ENCODE measurements at places on chromosomes 3 and 15.

DNA sequence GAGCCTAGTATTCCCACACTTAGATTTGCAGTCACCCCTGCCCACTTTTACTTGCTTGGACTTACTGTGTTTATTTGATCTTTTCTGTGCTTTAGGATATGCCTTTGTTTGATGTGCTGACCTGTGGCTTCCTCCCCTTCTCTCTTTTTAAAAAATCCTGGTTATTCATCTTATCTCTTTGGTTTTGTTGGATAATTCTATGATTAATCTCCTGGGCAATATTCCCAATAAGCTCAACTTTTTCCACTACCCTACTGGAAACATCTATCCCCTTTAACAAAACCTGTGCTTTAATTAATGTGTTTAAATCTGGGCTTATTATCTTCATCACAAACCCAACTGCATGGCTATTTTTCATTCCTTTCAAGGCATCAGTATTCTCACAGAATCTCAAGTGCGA lies 476.0 kb upstream of the TGFBR2 start:
- no peak for DNase-seq

DNA sequence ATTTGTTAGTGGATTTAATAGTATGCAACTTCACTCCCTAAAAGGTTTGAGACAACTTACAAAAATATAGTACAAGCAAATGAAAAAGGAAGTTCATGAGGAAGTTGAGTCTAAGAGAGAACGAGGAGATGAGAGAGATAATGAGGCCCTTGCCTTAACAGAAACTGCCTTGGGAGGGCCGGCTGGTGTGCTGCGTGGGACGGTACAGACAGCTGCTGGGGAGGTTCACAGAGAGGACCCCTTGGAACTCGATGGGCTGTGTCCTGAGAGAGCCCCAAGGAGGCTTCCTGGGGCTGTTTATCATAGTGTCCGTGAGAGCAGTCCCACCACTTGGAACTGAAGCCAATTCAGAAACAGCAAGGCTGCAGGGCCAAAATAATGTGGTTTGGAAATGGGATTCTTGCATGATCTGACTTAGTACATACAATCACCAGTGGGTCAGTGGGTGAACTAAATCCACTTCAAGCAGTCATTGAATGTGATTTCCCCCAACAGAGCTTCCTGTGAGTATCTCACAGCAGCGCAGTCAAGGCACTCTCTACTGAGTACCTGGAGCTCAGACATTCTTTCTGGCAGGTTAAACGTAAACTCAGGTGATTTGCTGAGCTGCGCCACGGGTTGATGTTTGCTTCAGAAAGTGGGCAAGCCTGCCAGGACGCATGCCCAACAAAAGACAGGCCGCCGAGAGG lies 90.8 kb downstream of the CRTC3 start:
- no peak for DNase-seq

DNA sequence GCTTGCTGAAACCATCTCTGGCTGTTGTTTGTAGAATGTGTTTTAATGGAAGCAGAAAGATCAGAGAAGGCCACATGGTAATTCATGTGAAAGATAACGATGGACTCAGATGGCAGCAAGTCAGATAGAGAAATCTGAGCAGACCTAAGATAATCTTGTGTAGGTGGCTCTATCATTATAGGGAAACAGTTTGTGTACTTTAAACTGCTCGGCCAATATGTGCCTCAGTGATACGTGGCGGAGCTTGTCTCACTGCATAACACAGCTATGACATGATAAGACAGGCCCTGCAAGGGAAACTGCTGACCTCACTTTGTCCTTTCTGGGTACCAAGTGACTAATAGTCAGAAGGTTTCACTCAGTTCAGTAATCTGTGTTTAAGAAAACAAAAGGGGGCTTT lies 51.0 kb downstream of the MME start:
- DNase-seq, result no peak

DNA sequence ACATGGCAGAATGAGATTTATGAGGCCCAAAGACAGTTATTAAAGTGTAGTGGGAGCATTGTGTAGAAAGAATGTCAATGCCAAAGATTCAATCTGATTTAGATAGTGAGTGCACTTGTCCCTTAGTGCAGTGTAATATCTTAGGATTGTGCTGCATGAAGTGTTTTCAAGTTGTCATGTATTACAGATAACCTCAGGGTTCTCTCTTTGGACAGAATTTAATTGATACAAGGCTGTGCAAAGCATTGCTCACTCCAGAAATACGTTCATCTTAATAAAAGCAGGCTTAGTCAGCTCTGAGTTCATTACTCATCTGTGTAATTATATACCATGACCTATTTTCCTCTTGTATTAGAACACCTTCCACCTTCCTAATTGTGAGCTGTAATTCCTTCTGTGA lies 16.0 kb upstream of the GPR171 start:
- no peak for DNase-seq

DNA sequence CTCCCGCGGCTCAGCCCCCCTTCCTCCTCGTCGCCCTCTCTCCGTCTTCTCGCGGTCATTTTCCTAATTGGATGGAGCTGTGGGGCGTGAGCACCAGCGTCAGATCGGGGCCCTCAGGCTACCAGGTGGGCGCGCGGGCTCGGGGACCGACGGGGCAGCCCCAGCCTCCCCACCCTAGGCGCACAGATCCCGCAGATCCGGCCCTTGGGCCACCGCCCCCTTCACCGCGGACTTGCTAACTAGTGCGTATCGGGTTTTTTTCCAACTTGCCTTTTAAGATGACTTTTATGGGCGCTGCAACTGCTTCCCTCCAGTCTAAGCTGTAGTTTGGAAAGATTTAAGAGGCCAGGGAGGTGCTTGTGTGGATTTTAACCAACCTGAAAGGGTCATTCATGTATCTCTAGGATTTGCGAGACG lies 1.3 kb downstream of the ZNF710 start:
- no peak for DNase-seq

GRCh38 chr3:23161308-23161707 lies 41.8 kb upstream of the UBE2E2 start:
- no peak for DNase-seq

DNA sequence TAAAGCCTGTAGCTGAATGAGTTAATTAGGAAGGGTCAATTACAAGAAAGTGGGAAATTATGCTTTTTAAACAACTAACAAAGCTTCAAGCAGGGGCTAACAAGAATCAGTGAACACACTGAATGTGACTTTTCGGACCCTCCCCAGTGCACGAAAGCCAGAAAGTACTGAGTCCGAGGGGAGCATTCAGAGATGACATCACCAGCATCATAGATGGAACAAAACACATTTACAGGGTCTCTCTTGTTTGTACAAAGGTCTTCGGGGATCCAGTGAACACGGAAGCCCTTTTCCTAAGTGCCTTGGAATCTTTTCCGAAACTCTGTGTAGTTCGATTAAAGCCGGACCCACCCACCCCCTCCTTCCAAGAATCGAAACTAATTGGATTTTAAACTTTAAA lies 829 bp downstream of the DCP1A start:
- DNase-seq, result no peak

DNA sequence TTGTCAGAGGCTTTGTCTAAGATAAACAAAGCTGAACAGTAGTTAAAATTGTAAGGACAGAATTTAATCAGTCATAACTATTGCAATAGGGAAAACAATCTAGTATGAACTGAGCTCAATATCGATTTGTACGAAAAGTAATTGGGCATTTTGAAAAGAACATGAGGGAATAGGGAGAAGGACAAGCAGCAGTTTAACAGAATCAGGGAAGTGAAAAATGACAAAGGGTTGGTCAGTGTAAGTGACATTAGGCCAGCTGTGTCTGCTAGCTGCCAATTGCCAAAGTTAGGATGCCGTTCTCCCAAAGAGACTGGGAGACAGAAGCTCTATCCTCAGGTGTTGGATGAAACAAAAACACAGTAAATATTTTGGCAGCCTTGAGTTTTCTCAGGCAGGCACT lies 3.3 kb upstream of the DNAJA4 start:
- DNase-seq, result no peak

DNA sequence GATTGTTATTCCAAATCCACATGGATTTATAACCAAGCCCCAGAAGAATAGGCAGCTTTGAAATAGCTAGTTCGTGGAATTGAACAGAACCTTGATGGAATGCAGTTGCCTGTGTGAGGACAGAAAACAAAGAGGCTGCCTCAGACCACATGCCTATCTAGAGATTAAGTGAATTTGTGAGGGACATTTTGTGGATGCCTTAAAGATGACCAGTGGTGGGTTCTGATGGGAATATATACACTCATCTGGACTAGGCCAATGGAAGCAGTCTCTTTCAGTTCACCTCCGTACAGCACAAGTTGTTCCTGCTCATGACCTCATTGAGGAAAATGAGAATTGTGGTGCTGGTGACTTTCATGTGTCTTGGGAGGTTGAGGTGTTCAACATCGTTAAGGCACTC lies 63.2 kb upstream of the PYDC2 start:
- DNase-seq, result no peak

DNA sequence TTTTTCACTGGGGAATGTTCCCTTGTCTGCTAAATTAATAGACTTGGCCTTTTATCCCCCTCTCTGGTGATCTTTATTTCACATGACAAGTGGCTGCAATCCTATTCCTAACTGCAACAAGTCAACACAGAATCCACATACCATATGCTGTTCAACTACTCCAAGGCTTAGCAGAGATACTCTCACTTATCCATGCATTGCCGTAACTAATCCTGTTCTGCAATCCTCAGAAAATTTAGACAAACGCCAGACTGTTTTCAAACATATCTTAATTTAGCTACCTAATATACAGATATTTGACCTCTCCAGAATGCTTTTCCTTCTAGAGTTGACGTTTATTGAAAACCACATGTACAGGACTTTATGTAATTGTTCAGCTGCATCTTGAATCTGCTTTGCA lies 37.9 kb downstream of the EID1 start:
- no peak for DNase-seq

- no peak for DNase-seq
Observed at GRCh38 chr3:195204360-195205163, 66.4 kb downstream of the XXYLT1 start.

DNA sequence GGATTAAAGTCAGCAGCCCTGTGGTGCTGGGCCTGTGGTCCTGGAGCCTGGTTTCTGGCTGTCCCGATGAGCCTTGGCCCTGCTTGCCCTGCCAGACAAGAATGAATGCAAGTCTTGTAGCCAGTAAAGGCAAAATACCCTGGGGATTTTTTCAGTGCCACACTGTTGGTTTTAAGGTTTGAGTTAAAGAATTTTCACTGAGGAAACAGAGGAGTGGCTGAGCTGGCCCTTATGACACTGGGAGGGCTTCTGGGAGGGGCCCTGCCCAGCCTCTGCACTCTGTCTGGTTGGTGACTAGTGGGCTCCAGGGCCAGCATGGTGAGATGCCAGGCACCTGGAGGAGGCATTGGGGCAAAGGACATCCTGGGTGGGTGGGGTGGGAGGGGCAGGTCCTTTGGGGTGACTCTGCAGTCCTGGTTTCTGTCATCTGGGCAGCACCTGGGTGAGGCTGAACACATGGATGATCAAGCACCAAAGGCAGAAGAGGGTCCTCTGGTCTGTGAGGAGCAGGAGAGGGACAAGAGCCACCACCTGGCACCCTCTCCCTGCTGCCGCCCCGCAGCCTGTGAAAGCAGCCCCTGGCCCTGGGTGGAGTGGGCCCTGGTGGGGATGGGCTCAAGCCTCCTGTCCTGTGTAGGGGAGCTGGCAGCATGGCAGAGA lies 12.5 kb upstream of the PLA2G4E start:
- no peak for DNase-seq

DNA sequence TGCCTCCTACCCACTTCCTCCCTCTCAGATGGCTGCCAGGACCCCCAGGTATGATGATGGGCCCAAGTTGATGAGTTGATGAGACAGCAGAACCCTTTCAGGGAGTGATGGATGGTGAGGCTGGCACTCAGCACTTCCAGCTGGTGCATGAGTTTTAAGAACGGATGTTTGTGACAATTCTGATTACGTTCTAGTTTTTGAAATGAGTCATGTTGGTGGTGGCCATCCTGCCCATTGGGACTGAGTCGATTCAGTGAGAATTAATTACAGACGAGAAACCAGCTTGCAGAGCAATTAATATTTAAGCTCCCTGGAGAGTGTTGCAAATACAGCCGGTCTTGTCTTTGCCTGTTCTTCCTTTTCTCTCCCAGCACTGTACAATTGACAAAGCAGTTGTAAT lies 56.9 kb upstream of the NR2C2 start:
- DNase-seq, result no peak

DNA sequence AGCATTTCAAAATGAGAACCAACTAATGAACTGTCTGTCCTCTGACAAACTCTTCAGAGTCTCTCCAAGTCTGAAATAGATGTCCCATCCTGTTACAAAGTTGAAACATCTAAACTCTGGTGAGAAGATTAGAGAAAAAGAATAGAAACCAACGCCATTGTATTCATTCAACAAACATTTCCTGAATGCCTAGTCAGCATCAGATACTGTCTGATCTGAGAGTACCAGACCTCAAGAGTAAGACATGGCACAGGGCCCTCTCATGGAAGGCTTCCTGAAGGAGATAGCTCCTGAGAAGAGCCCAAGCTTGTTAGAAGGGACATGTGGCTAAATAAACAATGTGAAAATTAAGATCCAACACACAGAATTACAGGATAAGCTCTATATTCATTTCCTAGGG lies 164.1 kb upstream of the LRRN1 start:
- no peak for DNase-seq

DNA sequence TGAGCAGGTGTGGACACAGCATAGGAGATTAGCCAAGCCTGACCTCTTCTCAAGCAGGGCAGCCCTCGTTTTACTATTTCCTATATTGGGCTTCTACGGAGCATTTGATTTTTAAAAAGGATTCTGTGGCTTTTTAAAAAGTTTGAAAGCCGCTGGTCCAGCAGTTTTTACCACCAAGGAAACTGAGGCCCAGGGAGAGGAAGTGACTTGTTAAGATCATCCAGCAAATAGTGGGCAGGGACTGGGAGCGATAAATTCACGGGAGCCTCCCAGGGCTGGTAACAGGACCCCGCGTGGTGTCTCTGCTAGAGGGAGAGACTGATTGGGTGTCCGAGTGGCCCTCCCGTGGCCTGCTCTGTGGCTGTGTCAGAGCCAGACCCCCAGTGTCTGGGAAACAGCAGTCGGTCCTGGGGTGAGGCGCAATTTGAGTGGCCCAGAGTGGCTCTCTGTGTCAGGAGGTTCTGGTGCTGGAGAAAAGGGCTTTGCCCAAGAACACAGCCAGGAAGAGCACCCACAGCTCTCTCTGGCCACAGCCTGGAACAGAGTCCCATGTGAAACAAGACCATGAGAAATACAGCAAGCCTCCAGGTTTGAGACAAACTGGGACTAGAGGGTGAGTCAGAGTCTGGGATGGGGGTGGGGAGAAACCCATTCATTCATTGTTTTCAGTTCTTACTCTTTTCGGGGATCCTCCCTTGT lies 4.2 kb downstream of the FURIN start:
- no peak for DNase-seq

DNA sequence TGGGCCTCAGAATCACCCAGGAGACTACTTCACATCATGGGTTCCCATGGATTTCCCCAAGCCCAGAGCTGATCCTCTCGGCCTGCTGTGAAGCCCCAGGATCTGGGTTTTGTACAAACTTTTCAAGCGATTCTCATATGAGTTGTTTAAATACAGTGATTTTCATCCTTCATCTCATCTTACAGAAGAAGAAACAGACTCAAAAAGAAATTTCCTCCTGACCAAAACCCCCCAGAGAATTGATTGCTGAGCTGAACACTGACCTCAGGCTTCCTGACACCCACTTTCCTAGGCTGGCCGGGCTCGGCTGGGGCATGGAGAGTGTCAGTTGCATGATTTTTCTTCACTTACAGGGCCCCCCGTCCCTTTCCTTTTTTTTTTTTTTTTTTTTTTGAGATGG lies 60.3 kb downstream of the BDH1 start:
- no peak for DNase-seq
